ENCODE measurements at places on chromosomes 3 and 15. TPM values are rescaled to one million over a fixed set of nuclear protein-coding genes. Genes with fewer than 3 reads are reported as not detected.

The CEP19 gene
- 1.5 TPM for total RNA-seq

The TUBGCP5 gene
- total RNA-seq, result 25.0 TPM

DNA sequence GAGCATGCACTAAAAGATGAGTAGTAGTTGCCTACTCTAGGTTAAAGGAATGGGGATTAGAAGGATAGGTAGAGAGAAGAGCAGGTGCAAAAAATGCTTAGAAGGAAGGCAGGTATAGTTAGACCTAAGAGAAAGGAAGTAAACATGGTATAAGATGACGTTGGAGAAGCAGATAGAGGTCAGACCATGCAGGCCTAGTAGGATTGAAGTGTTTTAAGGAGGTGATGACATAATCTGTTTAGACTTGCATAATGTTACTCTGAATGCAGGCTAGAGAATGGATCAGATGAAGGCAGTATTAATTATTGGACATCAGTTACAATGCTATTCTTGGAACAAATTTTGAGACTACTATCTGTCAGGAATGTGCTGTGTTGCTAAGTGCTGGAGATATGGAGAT lies 11.1 kb upstream of the ECT2 start:
- DNase-seq, result no peak

GRCh38 chr3:151101270-151101969 lies 16.0 kb downstream of the MED12L start:
- no peak for DNase-seq

DNA sequence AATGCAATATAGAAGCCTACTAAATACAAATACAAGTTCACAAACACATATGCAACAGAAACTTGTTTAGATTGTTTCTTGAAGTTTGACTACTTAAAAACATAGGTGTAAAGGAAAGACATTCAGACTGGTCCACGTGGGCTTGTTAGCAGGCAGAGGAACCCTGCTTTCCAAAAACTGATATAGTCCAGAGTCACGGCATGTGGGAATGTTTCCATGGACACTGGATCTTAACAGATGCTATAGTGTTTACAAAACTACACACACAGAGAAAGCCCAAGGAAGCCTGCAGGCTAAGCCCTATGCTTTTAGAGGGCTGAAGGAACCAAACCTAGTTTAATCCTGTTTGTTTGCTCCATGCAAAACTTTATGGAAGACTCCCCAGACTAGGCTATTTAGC lies 45.2 kb upstream of the LRRC58 start:
- DNase-seq, result no peak

- DNase-seq, result no peak
These were observed 116.5 kb downstream of the RTP4 start for GRCh38 chr3:187484547-187485295.

DNA sequence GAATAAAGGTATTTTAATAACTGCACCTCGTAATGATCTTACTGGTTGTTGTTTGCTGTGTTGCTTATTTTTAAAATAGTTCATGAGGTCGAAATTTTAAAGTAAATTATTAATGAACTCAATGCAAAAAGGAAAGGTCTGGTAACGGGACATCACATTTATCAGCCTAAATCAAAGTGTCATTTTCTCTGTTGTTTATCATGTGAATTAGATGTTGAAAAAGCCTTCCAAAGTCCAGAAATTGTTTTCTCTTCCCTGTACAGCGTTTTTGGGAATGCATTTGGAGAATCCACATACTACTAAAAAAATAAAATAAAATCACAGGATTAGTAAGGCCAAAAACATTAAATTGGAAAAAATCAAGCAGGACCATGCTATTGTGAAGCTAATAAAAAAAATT lies 339.2 kb upstream of the NECTIN3 start:
- DNase-seq, result no peak

DNA sequence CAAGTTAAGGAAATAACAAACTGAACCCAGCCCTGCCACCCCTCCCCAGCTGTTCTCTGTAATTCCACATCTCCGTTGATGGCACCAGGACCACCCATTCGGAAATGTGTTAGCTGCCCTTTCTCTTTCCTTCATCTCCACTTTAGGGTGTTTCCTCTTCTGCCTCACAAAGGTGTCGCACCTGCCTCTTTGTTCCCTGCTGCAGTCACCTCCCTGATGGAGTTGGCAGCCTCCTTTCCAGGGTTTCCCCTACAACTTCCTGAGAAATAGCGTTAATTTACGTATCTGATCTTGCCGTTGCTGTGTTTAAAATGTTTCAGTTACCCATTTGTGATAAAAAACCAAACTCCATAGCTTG lies 57.3 kb downstream of the GPR171 start:
- no peak for DNase-seq

GRCh38 chr3:58150810-58151199 lies 60.0 kb downstream of the DNASE1L3 start:
- DNase-seq, result no peak

DNA sequence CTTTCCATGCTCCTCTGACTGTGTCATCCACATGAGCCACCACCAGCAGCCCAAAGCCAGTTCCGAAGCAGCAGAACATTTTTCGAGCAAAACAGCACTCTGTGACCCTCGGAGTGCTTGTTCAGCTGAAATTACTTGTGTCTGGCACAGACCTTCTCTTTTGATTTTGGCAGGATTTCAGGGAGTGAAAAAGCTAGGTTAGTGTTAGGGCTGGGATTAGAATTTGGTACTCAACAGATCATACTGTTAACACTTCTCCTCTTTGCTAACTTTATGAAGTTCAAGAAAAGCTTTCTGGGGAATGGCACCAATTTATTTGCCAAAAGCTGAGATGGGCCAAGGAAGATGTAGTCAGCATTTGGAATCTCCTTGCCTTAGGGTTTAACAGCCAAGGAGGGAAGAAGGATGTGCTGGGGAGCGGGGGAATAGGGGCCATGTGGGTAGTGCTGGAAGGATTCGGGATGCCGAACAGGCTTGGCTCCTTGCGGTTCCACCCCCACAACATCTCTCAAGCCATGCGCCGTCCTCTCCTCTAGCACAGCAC lies 55.1 kb upstream of the TRA2B start:
- DNase-seq, result no peak

DNA sequence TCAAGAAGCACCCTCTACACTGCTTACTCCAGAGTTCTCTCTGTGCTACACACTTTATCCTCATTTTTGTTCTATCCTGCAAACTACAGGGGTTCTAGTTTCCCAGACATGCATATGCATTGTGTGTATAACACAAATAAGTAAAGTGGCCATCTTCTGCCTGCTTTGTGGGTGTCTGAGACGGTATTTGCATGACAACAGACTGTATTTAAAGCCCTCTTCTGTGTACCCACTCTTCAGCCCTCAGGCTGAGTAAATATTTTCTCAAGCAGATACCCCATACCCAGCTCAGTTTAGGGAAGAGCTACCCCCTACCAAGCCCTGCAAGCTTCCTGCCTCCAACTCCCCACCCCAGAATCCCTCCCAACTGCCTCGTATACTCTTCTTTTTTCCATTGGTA lies 31.7 kb downstream of the SYNPR start:
- no peak for DNase-seq

- DNase-seq, result no peak
These were observed 86.6 kb upstream of the ADAMTSL3 start for GRCh38 chr15:83567318-83567717.

DNA sequence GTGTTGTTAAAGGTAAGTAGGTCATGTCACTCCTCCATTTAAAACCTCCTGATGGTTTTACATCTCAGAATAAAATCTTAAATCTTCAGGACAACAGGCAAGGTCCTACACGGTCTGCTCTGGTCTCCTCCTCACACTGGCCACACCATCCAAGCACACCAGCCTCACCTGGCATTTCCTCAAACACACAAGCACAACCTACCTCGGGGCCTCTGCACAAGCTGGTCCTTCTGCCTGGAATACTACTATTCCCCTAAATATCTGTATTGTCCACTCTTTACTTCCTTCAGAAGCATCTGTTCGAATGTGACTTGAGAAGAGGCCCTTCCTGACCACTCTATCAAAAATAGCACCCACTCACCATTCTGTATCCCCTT lies 1.8 kb downstream of the GORASP1 start:
- no peak for DNase-seq

Measured in HepG2 (cell line).